ENCODE measurements at places on chromosomes 2 and 18. TPM values are rescaled to one million over a fixed set of nuclear protein-coding genes. Genes with fewer than 3 reads are reported as not detected.

The CRYBA2 gene
- polyA plus RNA-seq: not detected

The MLPH gene
- 4.8 TPM for polyA plus RNA-seq

DNA sequence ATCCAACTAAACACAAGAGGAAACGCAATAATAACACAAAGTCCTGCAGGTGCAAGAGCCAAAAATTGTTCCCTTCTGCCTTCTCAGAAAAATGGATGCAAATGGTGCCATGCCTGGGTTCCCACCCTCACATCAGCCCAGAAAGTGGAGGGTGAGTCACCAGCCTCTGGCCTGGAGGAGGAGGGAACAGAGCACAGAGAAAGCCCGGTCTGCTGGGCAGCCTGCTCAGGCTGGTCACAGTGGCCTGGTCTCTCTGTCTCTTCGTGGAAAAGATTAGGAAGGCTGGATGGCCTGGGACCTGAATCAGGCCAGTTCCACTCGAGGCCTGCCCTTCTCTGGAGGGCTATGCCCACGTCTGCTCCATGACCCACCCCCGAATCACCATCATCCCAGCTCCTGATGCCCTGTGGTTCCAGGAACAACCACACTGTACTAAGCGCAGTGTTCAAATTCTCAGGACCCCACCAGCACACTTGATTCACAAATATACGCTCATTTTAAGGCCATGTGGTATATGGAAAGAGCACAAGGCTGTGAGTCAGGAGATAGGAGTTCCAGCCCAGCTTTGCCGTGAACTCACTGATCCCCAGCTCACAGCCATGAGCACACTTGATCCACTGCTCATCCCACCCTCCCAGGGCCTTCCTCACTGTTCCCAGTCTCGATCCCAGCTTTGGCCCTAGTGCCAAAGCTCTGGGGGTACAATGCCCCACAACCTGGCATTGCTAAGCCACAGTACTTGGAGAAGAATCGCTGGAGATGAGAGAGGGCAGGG, 82.1 kb downstream of the ZBTB7C start:
- H3K4me3 ChIP-seq: no peak overlapping the region
- H3K36me3 ChIP-seq: no peaks in the 10 kb centered on the region
- peak; percentile 78 for DNase-seq
- H3K27me3 ChIP-seq: peaks cover 2% of the 10 kb centered on the region
- H3K27ac ChIP-seq: no peak overlapping the region

DNA sequence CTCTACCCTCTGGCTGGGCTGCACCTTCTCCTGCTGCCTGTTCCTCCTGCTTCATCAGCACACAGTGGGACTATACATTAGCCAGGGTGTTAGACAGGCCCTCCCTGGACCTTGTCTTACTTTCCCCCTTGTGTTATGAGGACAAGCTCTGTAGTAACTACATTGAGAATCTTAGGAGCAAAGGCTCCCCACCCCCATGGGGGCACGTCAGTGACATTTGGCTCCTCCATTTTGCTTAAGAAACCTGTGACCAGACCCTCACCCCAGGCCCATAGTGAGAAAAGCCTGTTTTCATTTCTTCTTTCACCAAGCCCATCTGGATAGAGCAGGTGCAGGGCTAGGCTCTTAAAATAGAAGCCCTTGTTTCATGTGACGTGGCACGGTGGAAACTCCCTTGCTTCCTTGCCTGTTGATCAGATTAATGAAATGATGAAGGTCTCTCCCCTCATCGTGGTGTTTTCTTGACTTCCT, 146.7 kb downstream of the RPIA start:
- H3K27me3 ChIP-seq: no peaks in the 10 kb centered on the region
- no peak for DNase-seq
- H3K4me1 ChIP-seq: no peaks in the 10 kb centered on the region
- H3K27ac ChIP-seq: no peak overlapping the region
- no peaks in the 10 kb centered on the region for H3K36me3 ChIP-seq
- no peak overlapping the region for H3K4me3 ChIP-seq

GRCh38 chr2:213227458-213227857, 56.8 kb upstream of the SPAG16 start:
- no peaks in the 10 kb centered on the region for H3K4me1 ChIP-seq
- no peaks in the 10 kb centered on the region for H3K36me3 ChIP-seq
- H3K27me3 ChIP-seq: no peaks in the 10 kb centered on the region
- peak; percentile 27 for DNase-seq

GRCh38 chr2:153470867-153471266, 7.7 kb downstream of the RPRM start:
- no peaks in the 10 kb centered on the region for H3K36me3 ChIP-seq
- no peak for DNase-seq
- H3K27ac ChIP-seq: no peak overlapping the region

The IMPACT gene
- 42.8 TPM for polyA plus RNA-seq

The TMEM37 gene
- polyA plus RNA-seq: 0.75 TPM

DNA sequence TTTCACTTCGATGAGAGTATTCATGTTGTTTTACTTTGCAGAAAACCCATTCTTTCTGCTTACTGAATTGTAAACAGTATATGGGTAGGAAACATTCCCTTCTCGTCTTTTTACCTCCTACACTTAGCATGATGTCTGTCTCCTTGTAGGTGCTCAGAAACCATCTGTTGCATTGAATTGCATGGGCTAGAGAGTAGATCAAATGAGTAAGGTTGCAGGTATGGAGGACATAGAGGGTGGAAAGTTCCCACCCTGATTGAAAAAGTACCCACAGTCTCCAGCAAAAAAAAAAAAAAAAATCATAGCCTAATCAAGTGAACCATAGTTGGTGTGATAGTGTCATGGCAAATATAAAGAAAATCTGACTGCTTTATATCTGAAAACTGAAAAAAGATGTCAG, 1.7 kb downstream of the CYTIP start:
- no peaks in the 10 kb centered on the region for H3K36me3 ChIP-seq
- H3K4me1 ChIP-seq: no peaks in the 10 kb centered on the region
- no peaks in the 10 kb centered on the region for H3K27me3 ChIP-seq
- DNase-seq: no peak
- no peak overlapping the region for H3K27ac ChIP-seq

DNA sequence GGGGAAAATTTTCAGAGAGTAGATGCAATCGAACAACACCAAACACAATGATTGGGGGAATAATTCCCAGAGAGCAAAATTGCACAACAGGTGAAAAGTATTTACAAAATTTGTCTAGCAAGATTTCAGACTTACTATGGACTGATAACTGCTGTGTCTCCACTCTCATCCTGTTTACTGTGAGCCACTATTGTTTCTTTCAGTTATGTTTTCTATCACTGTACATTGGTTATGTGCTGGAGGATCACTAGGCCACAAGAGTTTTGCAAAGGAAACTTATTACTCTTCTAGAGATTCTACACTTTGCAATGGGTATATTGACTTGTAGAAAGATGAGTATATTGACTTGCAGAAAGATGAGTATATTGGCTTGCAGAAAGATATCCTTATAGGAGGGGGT, 934.1 kb upstream of the CRIM1 start:
- no peaks in the 10 kb centered on the region for H3K4me1 ChIP-seq
- H3K27me3 ChIP-seq: no peaks in the 10 kb centered on the region
- no peak overlapping the region for H3K27ac ChIP-seq
- DNase-seq: no peak

- no peak for DNase-seq
- H3K4me1 ChIP-seq: no peaks in the 10 kb centered on the region
- H3K27ac ChIP-seq: no peak overlapping the region
- H3K27me3 ChIP-seq: no peaks in the 10 kb centered on the region
- no peak overlapping the region for H3K4me3 ChIP-seq
Observed at GRCh38 chr2:8134985-8135682, 546.7 kb upstream of the ID2 start.

- H3K36me3 ChIP-seq: no peaks in the 10 kb centered on the region
- no peak overlapping the region for H3K4me3 ChIP-seq
- H3K27ac ChIP-seq: no peak overlapping the region
- peak; percentile 35 for DNase-seq
- no peaks in the 10 kb centered on the region for H3K4me1 ChIP-seq
Observed at GRCh38 chr2:5538772-5539171, 153.4 kb upstream of the SOX11 start.

The MRPL44 gene
- polyA plus RNA-seq: 27.4 TPM

The CLEC4F gene
- polyA plus RNA-seq: not detected

GRCh38 chr2:105072039-105072438, 34.2 kb downstream of the MRPS9 start:
- no peaks in the 10 kb centered on the region for H3K27me3 ChIP-seq
- no peak overlapping the region for H3K4me3 ChIP-seq
- no peaks in the 10 kb centered on the region for H3K36me3 ChIP-seq
- DNase-seq: no peak

DNA sequence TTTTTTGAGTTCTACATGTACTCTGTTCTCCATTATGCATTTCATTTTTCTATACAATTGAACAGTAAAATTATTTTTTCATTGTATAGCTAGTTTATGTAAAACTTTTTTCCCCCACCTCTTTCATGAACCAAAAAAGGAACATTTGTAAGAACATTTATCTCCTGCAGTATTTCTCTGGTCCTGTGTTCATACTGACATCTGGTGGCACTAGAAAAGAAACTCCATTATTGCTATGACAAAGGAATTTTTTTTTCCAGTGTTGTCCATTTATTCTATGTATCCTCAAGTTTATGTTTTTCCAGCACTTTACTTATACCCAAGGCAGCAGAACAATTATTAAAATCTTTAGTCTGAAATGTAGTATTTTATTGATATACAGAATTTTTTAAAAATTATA, 27.4 kb upstream of the CHAC2 start:
- DNase-seq: peak; percentile 66
- H3K4me1 ChIP-seq: no peaks in the 10 kb centered on the region
- H3K4me3 ChIP-seq: no peak overlapping the region
- no peaks in the 10 kb centered on the region for H3K36me3 ChIP-seq

The SLC5A7 gene
- not detected for polyA plus RNA-seq

GRCh38 chr2:108979461-108979860, 9.6 kb downstream of the EDAR start:
- H3K36me3 ChIP-seq: no peaks in the 10 kb centered on the region
- H3K27ac ChIP-seq: no peak overlapping the region
- H3K27me3 ChIP-seq: peaks cover 39% of the 10 kb centered on the region
- H3K4me3 ChIP-seq: no peak overlapping the region
- H3K4me1 ChIP-seq: no peaks in the 10 kb centered on the region

DNA sequence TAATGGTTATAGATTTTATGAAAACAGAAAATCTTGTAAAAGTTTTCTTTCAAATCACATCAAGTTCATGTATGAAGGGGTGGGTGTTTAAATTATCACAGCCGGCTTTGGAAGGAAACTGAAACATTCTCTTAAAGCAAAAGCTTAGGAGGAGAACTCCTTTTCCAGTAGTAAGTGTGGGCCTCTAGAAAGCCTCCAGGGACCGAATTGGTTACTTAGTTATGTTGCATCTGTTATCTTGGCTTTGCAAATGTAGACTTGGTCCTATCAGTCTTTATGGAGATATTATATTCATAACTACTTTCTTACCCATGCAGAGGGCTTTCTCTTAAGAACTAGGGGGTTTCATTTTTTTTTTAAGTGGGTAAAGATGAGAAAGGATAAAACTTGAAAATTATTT, 7.4 kb downstream of the NAB1 start:
- no peaks in the 10 kb centered on the region for H3K27me3 ChIP-seq
- no peaks in the 10 kb centered on the region for H3K36me3 ChIP-seq
- no peak overlapping the region for H3K4me3 ChIP-seq
- DNase-seq: no peak

The PLA2R1 gene
- 2.5 TPM for polyA plus RNA-seq

The TMEM214 gene
- 127 TPM for polyA plus RNA-seq

DNA sequence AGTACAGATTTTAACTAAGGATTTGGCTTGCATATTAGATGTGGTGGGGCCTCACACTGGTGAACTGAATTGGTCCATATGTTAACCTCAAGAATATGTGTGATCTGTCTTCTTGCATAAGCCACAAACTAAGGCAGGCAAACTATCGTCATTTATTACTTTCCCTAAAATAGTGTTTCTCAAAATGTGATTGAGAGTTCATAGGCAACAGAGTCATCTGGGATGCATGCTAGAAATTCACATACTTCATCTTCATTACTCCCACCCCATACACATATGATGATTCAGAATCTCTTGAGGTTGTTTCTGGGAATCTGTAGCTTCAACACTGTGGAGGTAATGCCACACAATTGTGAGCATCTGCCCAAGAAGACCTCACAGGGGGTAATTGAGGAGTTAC, 822.8 kb upstream of the CDH2 start:
- no peak for DNase-seq
- H3K27ac ChIP-seq: no peak overlapping the region
- no peak overlapping the region for H3K4me3 ChIP-seq
- H3K4me1 ChIP-seq: no peaks in the 10 kb centered on the region

- H3K27me3 ChIP-seq: no peaks in the 10 kb centered on the region
- H3K36me3 ChIP-seq: peaks cover 15% of the 10 kb centered on the region
- peaks cover 3% of the 10 kb centered on the region for H3K4me1 ChIP-seq
- peak; percentile 88 for DNase-seq
- H3K27ac ChIP-seq: peak overlapping the region; percentile 98
Observed at GRCh38 chr2:150485871-150486538, 1.5 kb downstream of the RND3 start.

DNA sequence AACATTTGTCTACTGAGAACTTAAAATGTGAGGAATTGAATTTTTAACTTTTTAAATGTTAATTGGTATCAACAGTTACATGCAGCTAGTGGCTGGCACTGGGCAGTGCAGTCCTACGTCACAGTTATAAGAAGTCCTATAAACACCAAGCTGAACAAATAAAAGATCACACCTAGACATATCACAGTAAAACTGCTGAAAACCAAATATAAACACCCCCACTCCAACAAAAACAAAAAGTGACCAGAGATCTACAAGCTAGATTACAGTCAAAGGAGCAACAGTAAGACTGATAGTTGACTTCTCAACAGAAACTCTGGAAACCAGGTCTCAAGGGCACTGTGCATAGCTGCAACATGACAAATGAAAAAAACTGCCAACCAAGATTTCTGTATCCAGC, 19.4 kb downstream of the TLK1 start:
- H3K4me3 ChIP-seq: no peak overlapping the region
- no peaks in the 10 kb centered on the region for H3K36me3 ChIP-seq
- H3K27ac ChIP-seq: no peak overlapping the region
- DNase-seq: peak; percentile 30
- H3K4me1 ChIP-seq: peaks cover 3% of the 10 kb centered on the region

The SRD5A2 gene
- polyA plus RNA-seq: not detected

- H3K27ac ChIP-seq: no peak overlapping the region
- H3K4me3 ChIP-seq: no peak overlapping the region
- H3K36me3 ChIP-seq: no peaks in the 10 kb centered on the region
- H3K27me3 ChIP-seq: no peaks in the 10 kb centered on the region
Observed at GRCh38 chr18:68454511-68455228, 260.2 kb downstream of the TMX3 start.

The TEKT4 gene
- not detected for polyA plus RNA-seq

GRCh38 chr2:64700133-64700809, 46.6 kb upstream of the SERTAD2 start:
- peaks cover 2% of the 10 kb centered on the region for H3K4me1 ChIP-seq
- H3K27me3 ChIP-seq: no peaks in the 10 kb centered on the region
- H3K36me3 ChIP-seq: no peaks in the 10 kb centered on the region

DNA sequence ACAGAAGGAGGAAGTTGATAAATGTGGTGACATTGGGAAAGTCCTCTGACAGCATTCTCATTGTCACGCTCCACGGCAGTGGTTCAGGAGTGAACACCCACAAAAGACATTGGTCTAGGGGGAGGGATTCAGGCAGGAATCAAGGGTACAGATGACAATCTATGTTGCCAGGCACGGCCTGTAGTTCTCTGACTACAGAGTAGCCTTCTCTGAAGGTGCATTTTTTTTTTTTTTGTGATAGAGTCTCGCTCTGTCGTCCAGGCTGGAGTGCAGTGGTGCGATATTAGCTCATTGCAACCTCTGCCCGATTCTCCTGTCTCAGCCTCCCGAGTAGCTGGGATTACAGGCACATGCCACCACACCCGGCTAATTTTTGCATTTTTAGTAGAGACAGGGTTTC, 7.4 kb upstream of the MOB1A start:
- H3K4me3 ChIP-seq: no peak overlapping the region
- no peak for DNase-seq
- peaks cover 3% of the 10 kb centered on the region for H3K4me1 ChIP-seq
- peaks cover 3% of the 10 kb centered on the region for H3K27me3 ChIP-seq

Data from fibroblast of lung (primary cell).